OCI-M1 (cell line): ENCODE measurements at places on chromosomes 5 and 9.

DNA sequence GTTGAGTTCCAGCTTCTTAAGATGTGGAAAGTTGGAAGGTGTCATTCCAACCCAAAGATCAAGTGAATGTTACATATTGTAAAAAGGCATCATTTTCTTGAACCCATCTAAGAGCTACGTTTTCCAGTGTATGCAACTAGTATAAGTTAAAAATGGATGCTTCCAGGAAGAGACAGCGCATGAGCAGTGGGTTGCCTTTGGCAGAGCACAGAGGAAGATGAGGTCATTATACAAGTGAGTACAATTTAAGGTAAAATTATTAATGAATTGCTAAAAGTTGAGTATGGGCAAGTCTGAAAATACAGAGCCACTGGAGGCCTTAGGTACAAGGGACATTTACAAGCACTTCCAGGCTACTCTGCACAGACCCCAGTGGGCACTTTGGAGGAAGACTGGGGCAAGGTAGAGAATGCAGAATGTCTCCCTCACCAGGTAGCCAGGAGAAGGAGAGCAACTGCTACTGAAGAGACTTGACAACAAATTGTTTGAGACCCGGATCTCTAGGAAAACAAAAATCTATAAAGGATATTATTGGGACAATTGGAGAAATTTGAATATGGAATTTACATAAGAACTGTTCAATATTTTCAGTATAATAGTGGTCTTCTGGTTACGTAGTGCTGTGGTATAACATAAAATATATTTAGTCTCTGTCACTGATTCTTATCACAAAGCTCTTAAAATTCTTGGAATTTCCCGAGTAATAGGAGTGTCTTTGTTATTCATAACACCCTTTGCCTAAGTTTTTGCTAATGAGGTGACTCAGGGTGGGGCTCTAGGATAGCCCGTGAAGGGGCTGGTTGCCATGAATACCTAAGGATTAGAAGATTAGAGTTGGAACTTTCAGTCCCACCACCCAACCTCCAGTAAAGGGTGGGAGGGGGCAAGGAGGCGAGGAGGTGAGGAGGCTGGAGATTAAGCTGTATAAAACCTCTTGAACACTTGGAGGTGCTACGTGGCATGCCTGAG is 129.9 kb upstream of the FER start:
- DNase-seq = peak; percentile 4

DNA sequence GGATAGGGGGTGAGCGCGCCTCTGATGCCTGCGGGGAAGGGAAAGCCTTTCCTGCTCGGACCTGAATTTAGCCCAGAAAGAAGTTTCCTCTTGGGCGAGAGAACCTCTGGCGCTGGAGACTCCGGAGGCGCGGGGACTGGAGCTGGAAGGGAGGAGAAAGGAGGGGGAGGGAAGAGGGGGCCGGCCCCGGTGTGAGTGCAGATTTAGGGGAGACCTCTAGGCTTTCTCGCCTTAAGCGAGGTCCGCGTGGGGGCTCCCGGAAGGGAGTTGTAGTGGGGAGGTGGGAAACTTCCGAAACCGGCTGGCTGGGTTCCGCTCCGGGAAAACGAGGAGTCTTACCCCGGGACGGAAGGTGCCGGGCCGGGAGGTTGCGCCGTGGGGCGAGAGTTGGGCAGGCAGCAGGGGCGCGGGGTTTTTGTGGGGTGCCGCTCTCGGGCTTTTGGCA is 1.3 kb downstream of the PCSK5 start:
- no peak for DNase-seq

GRCh38 chr5:36982146-36982545 is 105.6 kb downstream of the NIPBL start:
- no peak for DNase-seq

DNA sequence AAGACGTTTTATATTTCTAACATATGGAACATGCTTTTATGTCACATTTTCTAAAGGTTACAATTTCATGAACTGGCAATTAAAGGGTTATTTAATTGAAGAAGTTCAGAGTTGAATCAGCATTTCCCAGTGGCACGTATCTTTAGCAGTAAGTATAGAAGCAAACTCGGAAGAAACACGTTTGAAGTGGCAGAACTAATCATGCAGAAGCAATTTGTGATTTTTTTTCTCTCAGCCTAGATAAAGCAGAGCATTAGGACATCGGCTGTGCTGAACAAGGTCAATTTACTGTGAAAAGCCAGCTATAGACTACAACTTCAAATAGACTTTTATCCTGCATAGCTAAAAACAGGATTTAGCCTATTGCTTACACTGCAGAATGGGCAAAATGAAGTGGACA is 104.7 kb downstream of the ISL1 start:
- DNase-seq = peak; percentile 12

GRCh38 chr5:64939772-64940510 is 171.2 kb downstream of the CWC27 start:
- no peak for DNase-seq

- no peak for DNase-seq
These were observed 69.5 kb upstream of the TAS2R1 start for GRCh38 chr5:9699681-9700080.

DNA sequence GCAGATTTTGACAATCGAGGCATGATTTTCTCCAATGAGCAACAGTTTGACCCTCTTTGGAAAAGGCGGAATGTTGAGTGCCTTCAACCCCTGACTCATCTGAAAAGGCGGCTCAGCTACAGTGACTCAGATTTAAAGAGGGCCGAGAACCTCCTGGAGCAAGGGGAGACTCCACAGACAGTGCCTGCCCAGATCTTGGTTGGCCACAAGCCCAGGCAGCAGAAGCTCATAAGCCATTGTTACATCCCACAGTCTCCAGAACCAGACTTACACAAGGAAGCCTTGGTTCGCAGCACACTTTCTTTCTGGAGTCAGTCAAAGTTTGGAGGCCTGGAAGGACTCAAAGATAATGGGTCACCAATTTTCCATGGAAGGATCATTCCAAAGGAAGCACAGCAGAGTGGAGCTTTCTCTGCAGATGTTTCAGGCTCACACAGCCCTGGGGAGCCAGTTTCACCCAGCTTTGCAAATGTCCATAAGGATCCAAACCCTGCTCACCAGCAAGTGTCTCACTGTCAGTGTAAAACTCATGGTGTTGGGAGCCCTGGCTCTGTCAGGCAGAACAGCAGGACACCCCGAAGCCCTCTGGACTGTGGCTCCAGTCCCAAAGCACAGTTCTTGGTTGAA is 13.6 kb downstream of the PTPDC1 start:
- DNase-seq = no peak

DNA sequence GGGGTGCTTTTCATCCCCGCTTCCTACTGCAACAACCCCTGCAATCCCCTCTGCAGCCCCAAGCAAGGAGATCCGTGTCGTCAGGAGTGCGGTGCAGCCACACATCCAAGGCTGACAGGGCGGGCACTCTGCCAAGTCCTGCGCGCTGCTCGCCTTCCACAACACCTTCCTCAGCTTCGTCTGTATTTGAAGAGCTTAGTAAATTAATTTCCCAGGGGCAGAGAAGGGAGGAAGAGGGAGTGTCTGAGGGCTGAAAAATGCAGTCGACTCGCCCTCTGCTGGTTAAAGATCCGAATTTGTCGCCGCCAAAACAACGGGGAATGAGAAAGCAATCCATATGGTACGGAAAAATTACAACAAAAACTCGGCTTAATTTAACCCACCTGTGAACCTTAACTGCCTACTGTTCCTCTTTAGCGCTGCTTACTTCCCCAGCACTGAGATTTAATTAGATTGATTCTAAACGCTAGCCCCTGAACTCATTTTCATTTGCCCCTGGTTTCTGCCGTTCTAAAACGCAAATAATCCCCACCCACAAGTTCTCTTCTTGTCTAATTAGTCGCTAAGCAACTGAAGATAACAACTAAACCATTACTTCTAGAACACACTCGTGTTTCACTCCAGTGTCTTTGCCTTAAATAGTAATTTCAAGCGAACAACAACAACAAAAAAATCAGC is 10.9 kb upstream of the PCDHB1 start:
- DNase-seq = peak; percentile 1

GRCh38 chr5:122218778-122219177 is 89.4 kb downstream of the ZNF474 start:
- DNase-seq = no peak

- no peak for DNase-seq
These were observed 31.3 kb upstream of the SMU1 start for GRCh38 chr9:33107762-33108161.

DNA sequence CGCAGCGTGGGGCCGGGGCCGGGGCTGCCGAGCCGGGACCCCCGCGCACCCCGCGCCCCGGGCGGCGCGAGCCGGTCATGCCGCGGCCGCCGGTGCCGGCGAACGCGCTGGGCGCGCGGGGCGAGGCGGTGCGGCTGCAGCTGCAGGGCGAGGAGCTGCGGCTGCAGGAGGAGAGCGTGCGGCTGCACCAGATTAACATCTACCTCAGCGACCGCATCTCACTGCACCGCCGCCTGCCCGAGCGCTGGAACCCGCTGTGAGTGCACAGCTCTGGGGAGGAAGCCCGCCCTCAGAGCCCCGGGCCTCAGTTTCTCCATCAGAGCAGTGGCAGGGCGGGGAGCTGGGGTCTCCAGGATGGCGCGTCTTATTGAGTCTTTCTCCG is 335 bp downstream of the GALNT12 start:
- no peak for DNase-seq

DNA sequence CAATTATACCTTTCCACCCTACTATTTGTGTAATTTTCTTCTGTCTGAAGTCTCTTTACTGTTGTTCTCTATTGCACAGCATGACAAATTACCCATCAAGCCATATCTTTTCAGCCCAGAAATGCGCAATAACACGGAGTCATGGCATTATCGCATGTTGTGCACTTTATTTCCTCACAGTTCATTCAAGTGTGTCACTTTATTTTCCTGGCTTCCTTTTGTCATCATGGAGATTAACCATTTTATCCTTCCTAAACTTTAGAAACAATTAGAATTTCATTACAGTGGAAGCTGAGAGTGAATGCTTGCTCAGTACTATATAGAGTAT is 41.3 kb upstream of the MEF2C start:
- DNase-seq = peak; percentile 34

DNA sequence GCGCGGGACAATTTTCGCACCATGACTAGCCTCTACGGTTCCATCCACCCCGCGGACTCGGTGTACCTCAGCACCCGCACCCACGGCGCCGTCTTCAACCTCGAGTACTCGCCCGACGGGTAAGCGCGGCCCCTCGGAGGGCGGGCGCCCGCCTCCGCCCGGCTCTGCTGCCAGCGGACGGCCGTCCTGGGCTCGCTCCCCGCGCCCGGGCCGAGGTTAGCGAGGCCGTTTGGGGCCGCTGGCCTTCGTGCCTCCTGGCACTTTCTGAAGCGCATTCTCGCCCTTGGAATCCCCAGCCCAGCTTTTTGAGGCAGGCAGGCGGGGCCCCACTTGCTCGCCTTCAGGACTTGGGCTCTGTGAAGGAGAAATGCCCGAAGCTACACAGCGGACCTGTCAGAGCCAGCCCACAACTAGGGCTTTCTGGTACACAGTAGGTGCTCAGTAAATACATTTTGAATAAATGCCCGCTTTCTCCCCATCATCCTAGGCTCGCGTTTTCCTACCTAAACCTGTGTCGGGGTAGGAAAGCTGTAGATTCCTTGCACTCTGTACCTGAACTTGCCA is 772 bp downstream of the DCAF10 start:
- peak; percentile 42 for DNase-seq

DNA sequence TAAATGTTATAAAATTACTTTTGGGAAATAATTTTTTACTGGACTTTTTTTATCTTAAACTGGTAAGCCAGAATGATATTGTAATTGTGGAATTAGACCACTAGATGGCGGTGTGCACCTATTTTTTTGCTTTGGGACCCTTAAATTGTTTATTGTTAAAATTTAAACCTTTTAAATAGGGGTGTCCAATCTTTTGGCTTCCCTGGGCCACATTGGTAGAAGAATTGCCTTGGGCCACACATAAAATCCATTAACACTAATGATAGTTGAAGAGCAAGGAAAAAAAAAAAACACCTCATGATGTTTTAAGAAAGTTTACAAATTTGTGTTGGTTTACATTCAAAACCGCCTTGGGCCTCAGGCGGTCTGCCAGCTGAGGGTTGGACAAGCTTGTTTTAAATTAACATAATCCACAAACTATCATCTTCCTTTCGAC is 28.4 kb upstream of the GADD45G start:
- DNase-seq = peak; percentile 61
